ENCODE measurements at places on chromosomes 12 and 14. TPM values are rescaled to one million over a fixed set of nuclear protein-coding genes. Genes with fewer than 3 reads are reported as not detected.

- DNase-seq: no peak
Measured at GRCh38 chr12:105738051-105738450, 400.7 kb downstream of the NUAK1 start.

- no peak for DNase-seq
Measured at GRCh38 chr14:24094841-24095270, 745 bp downstream of the PCK2 start.

DNA sequence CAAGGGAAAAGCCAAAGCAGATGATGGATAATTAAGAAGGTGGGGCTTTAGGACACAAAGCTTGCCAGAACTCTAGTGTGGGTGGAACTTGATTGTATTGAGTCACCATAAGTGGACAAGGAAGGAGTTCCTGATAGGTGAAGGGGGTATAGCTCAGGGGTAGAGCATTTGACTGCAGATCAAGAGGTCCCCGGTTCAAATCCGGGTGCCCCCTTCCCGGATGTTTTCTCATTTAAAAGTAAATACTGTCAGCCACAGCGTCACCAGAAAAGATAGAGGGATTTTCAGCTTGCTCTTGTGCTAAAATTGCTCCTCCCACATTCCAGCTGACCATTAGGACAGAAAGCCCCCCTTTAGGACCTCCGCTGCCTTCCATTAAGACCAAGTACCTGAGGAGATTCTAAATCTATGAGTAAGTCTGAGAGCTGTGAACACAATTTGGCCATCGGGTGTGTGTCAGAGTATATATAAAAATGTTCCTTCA lies 36.6 kb downstream of the DCAF4 start:
- no peak for DNase-seq

DNA sequence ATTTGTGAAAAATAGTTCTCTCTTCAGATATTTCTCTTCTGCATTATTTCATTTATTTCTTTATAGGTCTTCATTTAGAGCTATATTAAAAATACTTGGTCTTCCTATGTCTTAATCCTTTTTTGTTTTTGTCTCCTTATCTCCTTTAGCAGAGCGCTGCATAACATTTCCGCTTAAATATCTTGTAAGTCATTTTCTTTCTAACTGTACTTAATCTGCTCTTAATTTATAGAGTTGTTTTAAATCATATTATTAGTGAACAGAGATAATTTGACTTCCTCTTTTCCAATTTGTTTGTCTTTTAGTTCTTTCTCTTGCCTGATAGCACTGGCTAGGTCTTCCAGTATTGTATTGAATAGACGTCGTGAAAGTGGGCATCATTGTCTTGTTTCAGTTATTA lies 18.0 kb downstream of the LUM start:
- DNase-seq: no peak

GRCh38 chr12:29316752-29317151 lies 64.2 kb downstream of the ERGIC2 start:
- no peak for DNase-seq

GRCh38 chr14:75732888-75733287 lies 71.8 kb downstream of the TTLL5 start:
- DNase-seq: no peak

The CLEC12A gene
- total RNA-seq: 0.41 TPM

DNA sequence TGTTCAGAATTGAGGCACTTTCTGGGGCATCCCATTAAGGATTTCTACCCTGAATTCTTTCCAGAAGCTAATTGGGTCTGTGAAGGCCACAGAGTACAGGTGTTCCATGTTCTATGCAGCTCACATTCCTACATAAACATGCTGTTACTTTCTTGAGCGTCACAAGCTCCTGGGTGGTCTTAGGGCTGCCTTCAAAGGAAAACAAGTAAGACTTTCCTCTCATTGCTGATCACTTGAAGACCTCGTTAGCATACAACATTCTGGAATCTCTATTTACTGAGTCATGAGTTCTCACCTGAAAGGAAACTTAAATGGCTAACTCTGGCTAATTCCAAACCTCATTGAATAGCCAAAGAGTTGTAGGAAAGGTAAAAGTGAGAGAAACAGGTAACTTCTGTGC lies 63.0 kb upstream of the HMGA2 start:
- DNase-seq: no peak

GRCh38 chr12:125944446-125944845 lies 879.2 kb downstream of the AACS start:
- no peak for DNase-seq

- DNase-seq: no peak
Measured at GRCh38 chr14:73252491-73253322, 15.4 kb downstream of the PAPLN start.

- peak; percentile 92 for DNase-seq
Measured at GRCh38 chr12:100266835-100267602, at the start of the genes DEPDC4 and SCYL2. TSS of gene DEPDC4 (minus strand) at chr12:100267079. CDS start at chr12:100267076, 3 bp downstream. TSS of gene SCYL2 (plus strand) at chr12:100267177. CDS start at chr12:100282971, 15,794 bp downstream.

DNA sequence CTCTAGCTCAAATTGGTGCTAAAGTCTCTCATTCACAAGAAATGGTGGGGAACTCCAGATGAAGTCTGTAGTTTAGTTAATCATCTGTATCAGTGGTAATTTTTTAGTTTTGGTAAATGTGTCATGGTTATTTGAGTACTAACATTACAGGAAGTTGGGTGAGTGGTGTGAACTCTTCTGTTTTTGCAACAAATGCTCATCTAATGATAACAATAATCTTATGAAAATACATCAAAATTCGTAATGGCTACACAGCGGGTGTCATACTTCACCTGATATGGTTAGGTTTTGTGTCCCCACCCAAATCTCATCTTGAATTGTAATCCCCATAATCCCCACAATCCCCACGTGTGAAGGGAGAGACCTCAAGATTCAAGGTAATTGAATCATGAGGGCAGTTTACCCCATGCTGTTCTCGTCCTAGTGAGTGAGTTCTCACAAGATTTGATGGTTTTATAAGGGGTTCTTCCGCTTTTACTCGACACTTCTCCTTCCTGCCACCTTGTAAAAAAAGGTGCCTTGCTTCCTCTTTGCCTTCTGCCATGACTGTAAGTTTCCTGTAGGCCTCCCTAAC lies 209.3 kb upstream of the FOXN3 start:
- no peak for DNase-seq

The KRT8 gene
- total RNA-seq: not detected
